NCI-H446 (cell line): ENCODE measurements at places on chromosomes 16 and 17.

DNA sequence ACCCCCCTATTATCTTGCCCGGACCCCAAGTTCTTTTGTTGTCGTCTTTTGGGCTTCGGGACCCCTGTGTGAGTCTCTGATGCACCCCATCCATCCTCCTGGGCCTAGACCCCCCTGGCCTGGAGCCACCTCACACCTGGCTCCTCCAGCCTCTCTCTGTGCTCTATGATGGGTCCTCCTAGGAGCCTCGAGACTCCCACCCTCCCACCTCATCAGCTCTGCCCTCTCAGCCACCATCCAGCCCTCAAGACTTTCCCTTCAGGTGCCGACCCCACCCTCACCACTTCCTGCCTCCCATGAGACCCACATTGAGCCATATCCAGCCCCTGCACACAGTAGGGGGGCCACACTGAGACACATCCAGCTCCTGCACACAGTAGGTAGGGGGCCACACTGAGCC is 8.7 kb upstream of the ATP2A3 start:
- DNase-seq: no peak

GRCh38 chr17:17792037-17792550 is 44.7 kb downstream of the SREBF1 start:
- no peak for DNase-seq

- DNase-seq: peak; percentile 77
These were observed 6.0 kb upstream of the LPCAT2 start for GRCh38 chr16:55502801-55503366.

DNA sequence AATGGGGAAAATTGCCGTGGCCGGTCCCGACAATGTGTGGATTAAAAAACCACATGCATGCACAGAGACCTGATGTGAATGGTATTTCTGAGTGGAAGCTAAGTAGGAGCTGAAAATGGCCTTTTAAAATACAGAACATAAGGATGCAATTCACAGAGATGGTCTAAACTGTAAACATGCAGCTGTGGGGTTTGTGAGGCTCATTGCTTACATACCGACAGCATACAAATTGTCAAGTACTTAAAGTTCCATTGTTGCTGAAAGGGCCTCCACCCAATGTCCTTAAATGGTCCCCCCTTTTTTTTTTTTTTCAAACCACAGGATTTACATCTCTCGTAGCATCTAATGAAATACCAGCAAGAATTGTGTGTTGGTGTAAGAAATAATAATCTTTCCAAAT is 523.2 kb downstream of the MAF start:
- no peak for DNase-seq

DNA sequence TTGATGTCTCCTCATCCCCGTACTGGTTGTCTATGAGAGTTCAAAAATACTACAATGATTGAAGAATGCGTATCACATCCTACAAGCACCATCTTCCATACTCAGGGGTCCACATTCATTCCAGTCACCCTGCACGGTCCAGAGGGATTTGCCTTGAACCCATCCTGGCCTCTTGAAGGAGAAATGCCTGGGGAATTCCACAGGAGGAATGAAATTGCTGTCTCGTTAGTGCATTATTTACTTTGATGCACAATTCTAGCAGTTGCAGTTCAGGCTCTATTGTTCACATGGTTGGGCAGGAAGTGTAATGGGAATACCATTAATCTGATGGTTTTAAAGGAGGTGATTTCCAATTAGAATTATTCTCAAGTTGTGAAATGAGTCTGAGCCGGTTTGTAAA is 369.1 kb upstream of the XYLT1 start:
- no peak for DNase-seq

GRCh38 chr16:67528870-67529581 is 397 bp downstream of the RIPOR1 start:
- no peak for DNase-seq

- no peak for DNase-seq
These were observed 6.8 kb downstream of the ANKFY1 start for GRCh38 chr17:4256952-4257351.

GRCh38 chr17:3955673-3955988 is 8.6 kb downstream of the ATP2A3 start:
- DNase-seq: no peak

- no peak for DNase-seq
These were observed 138.3 kb downstream of the FOXL1 start for GRCh38 chr16:86716649-86717048.

- DNase-seq: no peak
These were observed 2.1 kb downstream of the CHAD start for GRCh38 chr17:50466371-50467113.

DNA sequence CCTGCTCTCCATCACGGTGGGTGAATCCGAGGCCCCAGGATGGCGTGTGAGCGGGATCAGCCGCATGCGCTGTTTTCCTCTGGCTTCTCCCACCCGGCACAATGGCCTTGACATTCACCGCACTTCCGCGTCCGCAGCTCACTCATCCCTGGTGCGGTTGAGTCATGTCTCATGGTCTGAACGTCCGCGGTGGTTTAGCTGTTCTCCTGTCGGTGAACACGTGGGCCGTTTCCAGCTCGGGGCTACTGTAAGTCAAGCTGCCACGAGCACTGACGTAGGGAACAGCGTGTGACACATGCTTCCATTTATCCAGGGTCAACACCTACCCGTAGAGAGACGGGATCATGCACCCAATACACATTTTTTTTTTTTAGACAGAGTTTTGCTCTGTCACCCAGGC is 15.3 kb upstream of the CACNA1H start:
- DNase-seq: no peak

GRCh38 chr17:47192554-47192953 is 3.5 kb upstream of the CDC27 start:
- DNase-seq: no peak

DNA sequence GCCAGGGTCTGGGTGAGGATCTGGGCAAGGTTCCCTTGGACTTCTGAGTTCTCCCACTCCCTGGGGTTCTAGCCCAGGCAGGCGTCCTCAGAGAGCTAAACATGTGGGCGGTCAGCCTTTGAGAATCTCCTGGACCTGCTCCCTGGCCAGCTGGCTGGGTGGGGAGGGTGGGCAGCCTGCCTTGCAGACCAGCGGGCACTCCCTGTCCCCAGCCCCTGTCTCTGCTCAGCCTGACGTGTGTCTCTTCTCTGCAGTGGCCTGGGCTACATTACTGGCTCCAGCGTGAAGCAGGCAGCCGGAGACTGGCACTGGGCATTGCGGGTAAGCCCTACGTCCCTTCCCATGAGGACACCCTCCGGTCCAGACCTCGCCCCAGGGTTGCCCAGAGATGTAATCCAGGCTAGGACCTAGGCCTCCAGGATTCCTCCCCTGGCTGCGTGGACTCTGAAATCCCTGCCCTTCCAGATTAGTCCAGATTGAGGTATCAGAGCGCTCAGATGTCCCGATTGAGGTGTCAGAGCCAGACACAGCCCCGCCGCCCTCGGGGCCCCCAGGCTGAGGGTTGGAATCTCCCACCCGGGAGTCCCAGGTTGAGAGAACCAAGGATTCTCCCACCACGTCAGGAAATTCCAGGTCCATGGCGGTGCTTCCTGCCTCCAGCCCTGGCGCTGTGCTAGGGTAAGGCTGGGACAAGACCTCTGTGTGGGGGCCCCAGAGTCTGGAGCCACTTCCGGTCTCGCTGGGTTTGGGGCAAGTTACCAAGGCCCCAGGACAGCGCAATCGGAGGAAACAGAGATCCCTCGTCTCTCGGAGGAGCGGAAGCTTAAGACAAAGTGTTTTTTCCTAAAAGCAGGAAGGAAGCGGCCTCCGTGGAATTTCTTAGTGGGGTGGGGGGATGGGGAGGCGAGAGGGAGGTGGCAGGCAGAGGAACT is 24.1 kb downstream of the MYBBP1A start:
- no peak for DNase-seq

DNA sequence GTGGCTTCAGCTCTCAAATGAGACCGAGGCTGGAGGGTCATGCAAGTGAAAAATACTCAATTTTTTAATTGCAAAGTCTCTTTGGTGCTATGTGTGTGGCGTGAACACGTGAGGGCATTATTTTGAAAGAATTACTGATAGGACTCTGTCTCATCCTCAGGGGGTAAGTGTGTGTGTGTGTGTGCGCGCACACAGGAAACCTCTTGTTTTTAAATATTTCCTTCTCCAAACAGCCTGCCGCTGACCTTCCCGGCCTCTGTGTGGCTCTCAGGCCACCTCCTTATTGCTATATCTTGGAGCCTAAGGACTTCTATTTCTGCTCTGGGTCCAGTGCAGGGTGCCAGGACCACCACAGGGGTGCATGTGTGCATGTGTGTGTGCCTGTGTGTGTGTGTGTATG is 99.7 kb downstream of the CMIP start:
- no peak for DNase-seq

- peak; percentile 73 for DNase-seq
These were observed 22.7 kb downstream of the TMEM114 start for GRCh38 chr16:8567355-8568230.

DNA sequence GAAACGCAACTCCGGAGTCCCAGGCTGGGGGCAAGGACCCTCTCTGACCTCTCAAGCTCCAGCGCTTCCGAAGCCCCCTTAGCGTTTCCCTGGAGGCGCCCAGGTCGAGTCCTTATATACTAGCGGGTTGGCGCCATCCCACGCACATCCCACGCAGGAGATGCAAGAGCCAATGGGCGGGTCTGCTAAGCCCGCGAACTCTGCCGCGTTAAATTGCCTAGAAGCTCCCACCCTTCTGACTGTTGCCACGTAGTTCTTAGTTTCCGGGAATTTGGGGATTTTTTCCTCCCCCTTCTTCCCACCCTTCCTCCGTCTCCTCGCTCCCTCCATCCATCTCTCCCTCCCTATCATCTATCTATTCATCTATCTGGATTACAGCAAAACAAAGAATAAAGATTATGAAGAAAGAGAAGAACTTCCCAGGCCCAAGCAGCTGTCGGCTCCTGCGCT is at the start of gene SLFN11:
Gene SLFN11, minus strand, starts transcription at position 88 of the 450 bp plus-strand sequence. CDS start 9,814 bp downstream, outside the sequence.
- DNase-seq: no peak

GRCh38 chr17:81583589-81584342 is 31.6 kb upstream of the FAAP100 start:
- DNase-seq: no peak

GRCh38 chr16:4096509-4096908 is 19.7 kb downstream of the ADCY9 start:
- no peak for DNase-seq

DNA sequence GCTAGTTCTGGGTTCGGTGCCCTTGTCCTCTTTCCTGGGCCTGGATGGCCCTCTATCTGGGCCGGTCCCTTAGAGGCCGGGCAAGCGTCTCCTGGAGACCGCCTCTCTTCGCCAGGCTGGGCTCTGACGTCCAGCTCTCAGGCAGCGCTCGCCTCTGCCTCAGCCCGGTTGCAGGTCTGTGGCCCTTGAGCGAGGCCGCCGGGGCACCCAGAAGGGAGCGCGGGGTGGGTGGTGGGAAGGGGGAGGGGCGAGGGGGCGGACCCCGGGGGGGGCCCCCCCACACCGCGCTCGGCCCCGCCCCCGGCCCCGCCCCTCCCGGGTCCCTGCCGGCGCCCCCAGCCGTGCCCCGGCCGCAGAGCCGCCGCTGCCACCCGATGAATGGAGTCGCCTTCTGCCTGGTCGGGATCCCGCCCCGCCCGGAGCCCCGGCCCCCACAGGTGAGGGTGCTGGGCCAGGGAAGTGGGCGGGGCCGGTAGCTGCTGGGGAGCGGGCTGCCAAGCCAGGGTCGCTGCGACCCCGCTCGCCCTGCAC is at the start of gene ARHGAP23:
Gene ARHGAP23, plus strand, starts transcription at position 353 of the 531 bp plus-strand sequence. Its CDS starts 22 bp downstream, at position 375.
- no peak for DNase-seq

GRCh38 chr17:10050597-10051101 is 145.6 kb upstream of the RCVRN start:
- no peak for DNase-seq

GRCh38 chr17:1714427-1714979 is 4.3 kb upstream of the TLCD2 start:
- DNase-seq: peak; percentile 92

- DNase-seq: no peak
These were observed 35.0 kb upstream of the ZNF423 start for GRCh38 chr16:49890876-49891275.

DNA sequence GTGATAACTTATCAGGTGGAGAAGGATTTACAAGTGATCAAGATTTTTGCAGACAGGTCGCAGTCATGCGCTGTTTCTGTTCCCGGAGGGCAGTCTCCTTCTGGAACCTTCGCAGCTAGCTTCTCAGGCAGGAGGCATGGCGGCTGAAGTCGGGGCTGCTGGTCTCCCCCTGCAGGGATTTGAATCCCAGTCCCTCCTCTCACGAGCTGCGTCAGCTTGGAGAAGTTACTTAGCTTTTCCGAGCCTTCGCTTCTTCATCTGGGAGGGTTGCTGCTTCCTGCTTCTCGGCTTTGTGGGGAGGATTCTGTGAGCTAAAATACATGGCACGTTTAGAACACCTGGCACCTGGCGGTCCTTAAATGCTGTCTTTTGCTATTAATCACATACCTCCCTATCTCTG is 287.8 kb upstream of the FOXF1 start:
- no peak for DNase-seq

GRCh38 chr16:2013527-2013926 is 3.9 kb upstream of the ZNF598 start:
- no peak for DNase-seq

DNA sequence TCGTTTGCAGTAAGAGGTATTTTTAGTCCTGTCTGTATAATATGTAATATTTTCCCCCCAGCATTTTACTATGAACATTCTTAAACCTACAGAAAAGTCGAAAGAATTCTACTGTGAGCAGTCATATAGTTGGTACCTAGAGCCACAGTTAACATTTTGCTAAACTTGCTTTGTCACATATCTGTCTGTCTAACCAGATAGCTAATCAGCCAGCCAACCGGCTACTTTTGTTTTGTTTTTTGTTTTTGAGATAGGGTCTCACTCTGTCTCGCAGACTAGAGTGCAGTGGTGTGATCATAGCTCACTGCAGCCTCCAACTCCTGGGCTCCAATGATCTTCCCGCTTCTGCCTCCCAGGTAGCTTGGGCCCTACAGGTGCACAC is 73.3 kb downstream of the ABCC1 start:
- DNase-seq: no peak

DNA sequence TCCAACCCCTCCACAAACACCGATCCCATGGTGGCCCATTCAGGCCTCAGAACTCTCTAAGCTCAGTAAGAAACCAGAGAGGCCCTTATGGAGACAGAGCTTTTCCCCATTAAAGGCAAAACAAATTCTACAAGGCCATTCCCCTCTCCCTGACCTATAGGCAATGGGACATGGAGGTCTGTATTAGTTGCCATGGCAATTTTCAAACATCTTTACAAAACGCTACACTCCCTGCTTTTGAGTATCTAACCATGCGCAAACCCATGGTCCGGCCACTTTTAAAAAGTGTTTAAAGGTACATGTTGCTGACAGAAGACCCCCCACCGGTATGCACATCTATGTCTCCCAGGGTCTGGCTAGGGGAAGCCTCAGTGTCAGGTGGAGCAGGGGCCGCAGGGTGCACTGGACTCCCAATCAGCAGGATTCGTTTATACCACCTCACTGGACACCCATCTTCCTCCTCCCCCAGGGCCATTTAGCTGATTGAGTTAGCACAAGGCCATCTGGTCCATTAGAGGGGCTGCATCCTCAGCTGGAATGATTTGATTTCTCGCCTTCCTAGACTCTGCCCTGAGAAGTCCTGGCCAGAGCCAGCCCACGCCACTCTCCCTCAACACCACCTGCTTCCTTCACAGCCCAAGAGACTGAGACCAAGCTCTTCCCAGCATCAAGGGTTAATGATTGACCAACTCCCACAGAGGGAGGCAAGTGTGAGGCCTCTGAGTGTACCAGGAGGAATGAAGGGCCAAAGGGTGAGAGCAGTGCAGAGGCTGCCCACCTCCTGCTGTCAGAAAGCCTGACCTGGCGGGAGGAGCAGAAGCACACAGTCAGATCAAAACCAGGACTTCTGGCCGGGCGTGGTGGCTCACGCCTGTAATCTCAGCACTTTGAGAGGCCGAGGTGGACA is 10.9 kb downstream of the ACLY start:
- DNase-seq: no peak
